ENCODE measurements at places on chromosomes 13 and 19.

- no peak for DNase-seq
These were observed 334.5 kb downstream of the RFC3 start for GRCh38 chr13:34152409-34152808.

GRCh38 chr19:51777570-51778462, 16.8 kb downstream of the FPR2 start:
- DNase-seq = peak; percentile 51

GRCh38 chr13:32911506-32911905, 104.7 kb upstream of the KL start:
- peak; percentile 74 for DNase-seq

- DNase-seq = no peak
These were observed 88.0 kb downstream of the STARD13 start for GRCh38 chr13:33197541-33197971.

DNA sequence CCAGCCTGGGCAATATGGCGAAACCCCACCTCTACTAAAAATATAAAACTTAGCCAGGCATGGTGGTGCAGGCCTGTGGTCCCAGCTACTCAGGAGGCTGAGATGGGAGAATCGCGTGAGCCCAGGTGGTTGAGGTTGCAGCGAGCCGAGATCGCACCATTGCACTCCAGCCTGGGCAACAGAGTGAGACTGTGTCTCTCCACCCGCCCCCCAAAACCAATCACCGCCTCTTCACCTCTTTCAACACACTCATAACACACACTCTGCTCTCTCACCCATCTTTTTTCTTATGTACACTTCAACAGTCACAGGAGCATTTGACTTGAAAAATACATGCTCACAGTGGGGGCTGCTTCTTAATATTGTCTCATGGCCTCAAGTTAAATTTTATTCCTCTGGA, 76.8 kb downstream of the ESD start:
- no peak for DNase-seq

DNA sequence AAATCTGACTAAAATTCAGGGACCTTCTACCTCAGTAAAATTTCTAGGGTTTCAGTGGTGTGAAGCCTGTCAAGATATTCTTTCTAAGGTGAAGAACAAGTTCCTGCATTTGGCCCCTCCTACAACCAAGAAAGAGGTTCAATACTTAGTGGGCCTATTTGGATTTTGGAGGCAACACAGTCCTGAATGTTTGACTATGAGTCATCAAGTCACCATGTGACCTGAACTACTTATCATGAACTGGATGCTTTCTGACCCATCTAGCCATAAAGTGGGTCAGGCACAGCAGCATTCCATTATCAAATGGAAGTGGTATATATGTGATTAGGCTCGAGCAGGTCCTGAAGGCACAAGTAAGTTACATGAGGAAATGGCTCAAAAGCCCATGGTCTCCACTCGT, 163.0 kb upstream of the IRS2 start:
- DNase-seq = no peak

GRCh38 chr19:15437355-15438123, 12.2 kb downstream of the WIZ start:
- no peak for DNase-seq

GRCh38 chr19:36837176-36837905, 846 bp downstream of the ZNF790 start:
- DNase-seq = no peak

GRCh38 chr19:1173845-1174809, at the start of gene SBNO2:
Gene SBNO2 (minus strand): TSS chr19:1174268. CDS start chr19:1154276, 19,992 bp downstream.
- peak; percentile 34 for DNase-seq

DNA sequence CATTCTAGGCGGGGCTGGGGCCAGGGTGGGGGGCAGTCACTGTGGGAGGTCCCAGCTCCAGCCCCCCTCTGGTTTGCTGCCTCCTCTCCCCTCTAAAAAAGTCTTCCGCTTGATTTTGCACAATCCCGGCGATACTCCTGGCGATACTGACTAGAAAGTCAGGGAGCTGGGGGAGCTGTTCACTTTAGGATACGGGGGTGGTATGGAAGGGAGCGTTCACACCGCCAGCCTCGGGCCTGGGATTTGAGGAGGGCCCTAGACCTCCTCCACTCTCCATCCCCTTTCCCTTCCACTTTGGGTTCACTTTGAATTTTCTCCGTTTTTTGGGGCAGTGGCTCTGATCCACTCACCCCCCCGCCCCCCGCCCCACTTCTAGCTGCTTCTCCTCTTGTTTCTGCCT, 35.0 kb downstream of the KEAP1 start:
- no peak for DNase-seq

- DNase-seq = no peak
These were observed 14.7 kb upstream of the ZNF14 start for GRCh38 chr19:19747357-19748220.

DNA sequence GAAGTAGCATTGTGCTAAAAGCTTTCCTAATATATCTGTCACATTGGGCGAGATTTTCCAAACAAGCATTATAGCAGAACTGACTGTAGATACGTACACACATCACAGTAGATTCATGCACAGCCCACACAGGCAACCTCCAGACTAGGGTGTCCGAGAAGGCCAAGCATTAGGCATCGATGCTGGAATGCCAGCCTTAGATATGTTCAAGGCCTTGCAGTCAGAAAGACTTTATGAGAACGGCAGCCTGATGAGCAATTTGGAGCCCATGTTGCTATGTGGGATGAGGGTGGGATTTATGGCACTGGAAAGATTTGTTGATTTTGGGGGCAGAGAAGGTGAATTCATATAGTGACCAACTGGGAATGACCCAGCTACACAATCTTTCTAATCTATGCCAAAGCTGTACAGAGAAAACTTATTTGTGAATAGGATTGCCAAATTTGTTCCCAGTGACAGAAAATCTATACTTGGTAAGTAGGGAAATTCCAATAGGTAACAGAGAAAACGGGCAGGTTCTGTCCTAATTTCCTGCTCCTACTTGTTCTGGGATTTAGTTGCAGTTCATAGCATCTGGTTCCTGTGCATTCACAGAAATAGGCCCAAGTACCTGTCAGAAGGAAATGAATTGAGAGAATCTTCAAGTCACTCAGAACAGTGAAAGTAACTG, 31.0 kb upstream of the SPRY2 start:
- no peak for DNase-seq

- DNase-seq = no peak
These were observed 120.5 kb downstream of the DIAPH3 start for GRCh38 chr13:60043262-60043661.

- DNase-seq = peak; percentile 40
These were observed 35.1 kb downstream of the LCP1 start for GRCh38 chr13:46146898-46147297.

- DNase-seq = no peak
These were observed 10.2 kb upstream of the SUPT20H start for GRCh38 chr13:37069597-37070103.

DNA sequence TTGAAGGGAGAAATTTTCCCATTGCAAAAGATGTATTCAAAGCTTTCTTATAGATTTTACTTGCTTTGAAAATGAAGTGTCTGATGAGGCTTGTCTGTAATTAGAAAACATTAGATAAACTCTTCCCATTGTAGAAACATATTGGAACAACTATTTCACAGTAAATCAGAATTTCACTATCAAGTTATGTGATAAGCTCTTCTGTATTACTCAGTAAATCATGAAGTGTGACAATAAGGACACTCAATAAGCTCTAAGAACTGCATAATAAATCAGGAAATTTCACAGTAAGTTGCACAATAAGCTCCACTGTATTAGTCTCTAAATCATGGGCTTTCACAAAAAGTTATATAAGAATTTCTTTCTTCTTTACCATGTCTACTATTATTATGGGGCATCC, 1546.6 kb downstream of the SLITRK5 start:
- DNase-seq = no peak

DNA sequence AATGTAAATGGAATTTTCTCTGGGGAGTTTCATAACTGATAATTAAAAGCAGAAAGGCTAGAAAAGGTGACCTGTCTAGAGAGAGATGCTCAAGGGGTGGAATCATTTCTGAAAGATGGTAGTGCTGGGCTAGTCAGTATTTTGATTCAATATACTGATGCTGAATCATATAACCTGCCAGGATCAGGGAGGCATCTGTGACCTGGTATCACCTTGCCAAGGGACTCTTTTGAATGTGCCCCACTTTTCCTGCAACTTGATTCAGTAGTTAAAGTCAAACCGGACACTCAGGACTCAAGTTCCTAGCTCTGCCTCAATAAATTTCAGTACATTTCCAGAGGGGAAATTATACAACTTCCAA, 15.8 kb downstream of the LCP1 start:
- DNase-seq = no peak

DNA sequence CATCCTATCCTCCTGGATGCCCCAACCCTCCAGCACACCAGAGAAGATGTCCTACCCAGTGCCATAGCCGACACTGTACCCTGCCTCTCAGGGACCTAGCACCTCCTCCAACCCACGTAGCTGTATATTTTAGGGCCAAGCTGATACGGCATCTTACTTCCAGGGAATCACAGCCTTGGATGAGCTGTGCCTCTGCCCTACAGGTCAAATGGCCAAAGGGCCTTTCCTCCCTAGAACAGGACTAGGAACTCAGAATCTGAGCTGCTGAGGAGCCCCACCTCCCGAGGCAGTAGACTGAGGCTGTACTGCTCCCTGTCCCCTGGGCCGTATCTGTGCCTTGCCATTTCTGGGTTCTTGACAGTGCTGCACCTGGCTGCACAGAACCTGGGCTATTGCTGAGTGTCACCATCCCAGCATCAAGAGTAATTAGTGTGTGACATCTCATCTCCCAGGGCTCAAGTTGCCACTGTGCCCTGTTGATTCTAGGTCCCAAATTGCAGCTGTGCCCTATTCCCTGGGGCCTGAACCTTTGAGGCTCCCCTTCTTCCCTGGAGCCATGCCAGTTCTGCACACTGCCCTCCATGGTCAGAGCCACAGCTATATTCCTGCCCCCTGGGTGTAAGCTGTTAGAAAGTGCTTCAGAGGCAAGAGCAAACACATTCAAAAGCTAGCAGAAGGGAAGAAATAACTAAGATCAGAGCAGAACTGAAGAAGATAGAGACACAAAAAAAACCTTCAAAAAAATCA, 41.0 kb downstream of the VWA8 start:
- peak; percentile 19 for DNase-seq

DNA sequence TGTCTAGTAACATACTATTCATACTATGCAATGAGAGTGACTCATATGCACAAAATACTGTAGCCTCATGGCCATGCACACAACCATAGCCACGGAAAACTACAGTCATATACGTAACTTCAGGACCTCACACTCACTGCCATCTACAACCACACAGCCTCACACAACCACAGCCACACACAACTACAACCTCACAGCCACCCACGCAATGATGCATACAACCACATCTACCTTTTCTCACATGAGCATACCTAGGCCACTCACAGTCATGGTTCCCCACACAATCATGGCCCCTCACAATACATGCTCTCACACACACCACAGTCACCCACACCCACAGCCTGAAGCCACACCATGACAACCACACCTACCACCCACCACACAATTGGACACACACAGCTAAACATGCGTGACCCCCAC, 8.7 kb upstream of the TNFSF14 start:
- DNase-seq = no peak

DNA sequence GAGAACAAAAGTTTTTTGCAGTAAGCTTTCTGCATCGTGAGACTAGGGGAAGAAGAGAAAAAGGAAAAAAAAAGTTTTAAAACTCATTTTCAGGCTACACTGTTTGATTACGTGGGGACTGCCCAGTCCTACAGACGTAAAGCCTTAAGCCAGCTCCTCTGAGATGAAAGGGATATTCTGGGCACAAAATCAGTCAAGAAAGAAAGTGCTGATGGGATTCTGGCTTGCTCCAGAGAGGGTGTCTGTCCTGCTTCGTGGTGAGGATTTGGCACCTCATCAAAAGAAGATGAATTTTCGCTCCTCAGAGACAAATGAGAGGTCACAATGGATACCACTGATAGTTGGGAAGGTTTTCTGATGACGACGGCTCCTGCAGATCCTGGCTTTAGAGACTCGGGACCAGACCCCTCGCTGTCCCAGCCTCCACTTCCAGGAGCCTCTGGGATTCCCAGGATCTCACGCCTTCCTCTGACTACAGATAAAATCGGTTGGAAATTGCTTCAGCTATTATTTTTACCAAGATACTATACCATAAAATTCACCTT, 9.7 kb downstream of the TEX29 start:
- no peak for DNase-seq

DNA sequence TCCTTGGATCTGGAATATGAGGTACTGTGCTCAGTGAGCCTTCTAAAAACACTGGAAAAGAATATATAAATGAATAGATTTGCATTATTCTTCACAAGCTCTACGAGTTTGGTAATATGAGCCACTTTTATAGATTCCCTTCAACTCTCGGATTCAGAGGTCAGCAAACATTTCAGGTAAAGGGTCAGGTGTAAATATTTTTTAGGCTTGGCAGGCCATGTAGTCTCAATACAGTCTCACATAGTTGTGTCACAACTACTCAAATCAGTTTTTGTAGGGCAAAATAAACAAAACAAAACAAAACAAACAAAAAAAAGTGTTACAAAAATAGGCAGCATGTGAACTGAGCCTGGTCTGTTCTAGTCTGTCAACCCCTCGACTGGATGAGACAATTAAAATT, 57.4 kb downstream of the PSPC1 start:
- no peak for DNase-seq

- no peak for DNase-seq
These were observed 33.7 kb downstream of the ZNF493 start for GRCh38 chr19:21430675-21431074.

DNA sequence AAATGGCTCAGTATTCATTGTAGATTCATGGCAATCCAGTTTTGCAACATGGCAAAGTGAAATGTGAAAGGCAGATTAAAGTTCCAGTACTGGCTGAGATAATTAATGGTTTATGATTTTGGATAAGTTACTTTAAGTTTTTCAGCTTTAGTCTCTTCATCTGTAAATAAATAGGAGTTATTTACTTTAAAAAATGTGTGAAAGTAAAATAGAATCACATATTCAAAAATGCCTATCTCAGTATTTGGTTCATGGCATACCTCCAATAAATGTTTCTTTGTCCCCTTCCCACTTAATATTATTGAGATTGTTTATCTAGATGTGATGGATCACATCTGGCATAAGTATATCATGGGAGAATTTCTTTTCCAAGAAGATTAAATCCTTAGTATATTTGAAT, 426.0 kb downstream of the GPC5 start:
- no peak for DNase-seq

GRCh38 chr13:107854880-107855279, 360.5 kb downstream of the LIG4 start:
- DNase-seq = no peak

- no peak for DNase-seq
These were observed 51.6 kb downstream of the ZNF146 start for GRCh38 chr19:36266375-36266961.

- no peak for DNase-seq
These were observed 61.4 kb upstream of the SLITRK1 start for GRCh38 chr13:83943530-83944279.

Measured in DMS153 (cell line).